Naive B cell (primary cell): ENCODE measurements at places on chromosomes 3 and 15.

DNA sequence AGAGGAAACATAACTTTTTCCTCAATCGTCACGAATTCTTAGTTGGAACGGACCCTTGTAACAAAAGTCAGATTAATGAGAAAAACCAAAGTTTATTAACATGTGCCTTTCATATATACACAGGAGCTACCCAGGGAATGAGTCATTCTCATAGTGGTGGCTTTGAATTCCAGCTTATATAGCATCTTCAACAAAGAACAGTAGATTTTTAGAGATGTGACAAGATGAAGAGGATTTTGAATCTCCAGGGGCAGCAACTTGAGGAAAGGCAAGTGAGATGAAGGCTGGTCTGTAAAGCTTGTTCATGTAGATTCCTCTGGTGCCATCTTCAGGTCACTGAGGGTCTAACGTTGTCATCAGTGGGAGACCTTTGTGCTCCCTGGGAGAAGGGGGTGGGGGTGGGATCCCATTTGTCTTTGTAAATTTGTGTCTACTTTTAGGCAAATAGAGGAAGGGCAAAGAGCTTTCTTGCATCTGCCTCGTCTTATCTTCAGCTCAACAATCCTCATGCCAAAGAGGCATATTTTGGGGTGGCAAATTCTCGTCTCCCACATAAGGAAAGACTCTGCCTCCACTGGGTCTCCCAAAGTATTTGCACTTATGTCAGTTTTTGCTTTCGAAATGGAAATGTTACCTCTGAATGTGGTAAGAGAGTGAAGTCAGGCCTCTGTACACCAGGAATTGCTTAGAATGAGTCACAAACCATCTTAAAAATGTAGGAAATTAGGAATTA, 29.5 kb downstream of the CLEC3B start:
- DNase-seq = no peak

DNA sequence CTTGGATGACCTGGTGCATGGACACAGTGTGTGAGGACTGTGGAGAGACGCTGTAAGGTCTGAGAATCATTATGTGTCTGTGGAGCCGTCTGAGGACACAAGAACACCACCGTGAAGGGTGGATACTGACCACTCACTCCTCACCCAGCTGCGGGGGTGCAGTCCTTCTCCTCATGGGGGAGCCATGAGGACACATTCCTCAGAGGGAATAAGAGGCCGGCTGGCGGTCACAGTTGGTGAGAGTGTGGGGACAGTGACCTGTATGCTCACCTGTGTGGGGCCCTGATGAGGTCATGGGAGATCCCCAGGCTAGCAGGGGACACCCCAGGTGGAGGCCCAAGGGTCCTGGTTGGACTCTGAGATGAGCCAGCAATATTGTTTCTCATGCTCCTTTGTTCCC, 2.5 kb upstream of the TRPM1 start:
- no peak for DNase-seq

GRCh38 chr3:33006571-33007286, 55.3 kb downstream of the CCR4 start:
- DNase-seq = no peak

- DNase-seq = no peak
Observed at GRCh38 chr3:67239353-67239752, 241.2 kb downstream of the KBTBD8 start.

DNA sequence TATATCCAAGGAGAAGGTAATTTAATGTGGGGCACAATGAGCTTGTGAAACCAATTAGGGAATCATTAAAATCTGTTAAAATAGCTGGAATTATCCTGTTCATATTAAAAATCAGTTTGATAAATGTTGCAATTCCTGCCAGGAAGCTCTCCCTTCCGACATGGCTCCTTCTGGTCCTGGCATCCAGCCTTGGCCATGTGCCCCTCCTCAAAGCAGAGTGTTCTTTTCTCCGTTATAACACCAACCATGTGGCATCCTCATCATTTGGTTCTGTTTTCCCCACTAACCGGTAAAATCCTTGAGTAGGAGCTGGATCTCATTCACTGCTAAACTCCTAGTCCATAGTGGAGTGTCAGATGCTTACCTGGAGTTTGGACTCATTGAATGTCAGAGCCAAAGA, 127.2 kb downstream of the ARNT2 start:
- DNase-seq = no peak

GRCh38 chr3:125136966-125137357, 75.6 kb downstream of the SLC12A8 start:
- no peak for DNase-seq

DNA sequence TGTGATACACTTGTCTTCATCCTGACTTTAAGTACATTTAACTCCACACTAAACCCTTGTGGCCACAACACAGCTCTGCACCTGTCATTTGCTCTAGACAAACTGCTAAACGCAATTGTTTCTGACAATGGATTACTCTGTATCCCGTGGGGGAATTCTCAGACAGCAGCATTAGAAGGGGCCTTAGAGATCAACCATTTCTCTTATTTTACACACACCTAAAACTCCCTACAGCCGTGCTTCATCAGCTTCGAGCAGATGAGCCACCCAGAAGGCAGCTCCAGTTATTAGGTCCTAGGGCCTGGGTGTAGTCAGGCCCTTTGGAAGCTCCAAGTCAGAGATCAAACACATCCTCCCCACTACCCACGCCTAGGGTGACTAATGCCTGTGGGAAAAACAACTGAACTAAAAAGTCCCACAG, 1.3 kb upstream of the IL12A start:
- DNase-seq = no peak

DNA sequence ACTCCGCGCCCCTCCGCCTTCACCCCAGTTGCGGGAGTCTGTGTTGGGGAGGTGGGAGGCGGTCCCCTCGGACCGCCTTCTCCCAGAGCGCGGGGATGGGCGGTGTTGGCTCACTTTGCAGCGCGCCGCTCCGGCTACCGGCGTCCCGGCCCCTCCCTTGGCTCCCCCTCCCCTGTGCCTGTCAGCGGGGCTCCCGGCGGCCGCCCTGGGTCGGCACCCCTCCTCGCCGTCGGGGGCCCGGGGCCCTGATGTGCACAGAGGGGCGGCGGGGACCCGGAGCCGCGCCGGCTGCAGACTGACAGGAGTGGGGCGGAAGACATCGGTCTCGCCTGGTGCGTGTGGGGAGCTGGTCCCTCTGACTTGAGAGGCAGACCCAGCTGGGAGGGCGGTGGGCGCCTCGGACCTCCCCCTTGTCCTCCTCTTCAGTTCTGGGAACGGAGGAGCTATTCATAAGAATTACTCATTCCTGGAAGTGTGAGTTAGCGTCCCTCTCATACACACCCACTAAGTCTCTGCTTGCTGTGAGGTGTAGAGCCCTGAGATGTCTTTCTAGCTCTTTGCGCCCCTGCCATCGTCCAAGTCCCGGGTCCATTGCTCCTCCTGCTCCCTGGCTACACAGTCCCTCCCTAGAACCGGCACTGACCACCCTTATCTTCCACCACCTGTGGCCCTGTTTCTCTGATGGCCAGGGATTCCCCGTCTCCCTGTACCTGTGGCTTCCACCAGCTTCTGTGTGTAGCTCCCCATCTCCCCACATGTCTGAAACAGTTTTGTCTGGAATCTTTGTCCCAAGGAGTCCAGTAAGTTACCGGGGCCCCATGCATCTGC, 42.3 kb upstream of the ROPN1 start:
- DNase-seq = no peak

- DNase-seq = no peak
Observed at GRCh38 chr15:79740561-79740960, 156.3 kb downstream of the MTHFS start.
